Sigmoid colon (tissue), 7 donors: ENCODE measurements at places on chromosomes 2 and 18. TPM values are rescaled to one million over a fixed set of nuclear protein-coding genes. Genes with fewer than 3 reads are reported as not detected.

- H3K36me3 ChIP-seq, result no peaks in the 10 kb centered on the region
- H3K27ac ChIP-seq, result no peak overlapping the region
- no peak overlapping the region for H3K4me3 ChIP-seq
- H3K4me1 ChIP-seq, result peaks cover 18% of the 10 kb centered on the region
- no peak for DNase-seq
Observed at GRCh38 chr2:73972846-73973245, 11.9 kb upstream of the TET3 start.

DNA sequence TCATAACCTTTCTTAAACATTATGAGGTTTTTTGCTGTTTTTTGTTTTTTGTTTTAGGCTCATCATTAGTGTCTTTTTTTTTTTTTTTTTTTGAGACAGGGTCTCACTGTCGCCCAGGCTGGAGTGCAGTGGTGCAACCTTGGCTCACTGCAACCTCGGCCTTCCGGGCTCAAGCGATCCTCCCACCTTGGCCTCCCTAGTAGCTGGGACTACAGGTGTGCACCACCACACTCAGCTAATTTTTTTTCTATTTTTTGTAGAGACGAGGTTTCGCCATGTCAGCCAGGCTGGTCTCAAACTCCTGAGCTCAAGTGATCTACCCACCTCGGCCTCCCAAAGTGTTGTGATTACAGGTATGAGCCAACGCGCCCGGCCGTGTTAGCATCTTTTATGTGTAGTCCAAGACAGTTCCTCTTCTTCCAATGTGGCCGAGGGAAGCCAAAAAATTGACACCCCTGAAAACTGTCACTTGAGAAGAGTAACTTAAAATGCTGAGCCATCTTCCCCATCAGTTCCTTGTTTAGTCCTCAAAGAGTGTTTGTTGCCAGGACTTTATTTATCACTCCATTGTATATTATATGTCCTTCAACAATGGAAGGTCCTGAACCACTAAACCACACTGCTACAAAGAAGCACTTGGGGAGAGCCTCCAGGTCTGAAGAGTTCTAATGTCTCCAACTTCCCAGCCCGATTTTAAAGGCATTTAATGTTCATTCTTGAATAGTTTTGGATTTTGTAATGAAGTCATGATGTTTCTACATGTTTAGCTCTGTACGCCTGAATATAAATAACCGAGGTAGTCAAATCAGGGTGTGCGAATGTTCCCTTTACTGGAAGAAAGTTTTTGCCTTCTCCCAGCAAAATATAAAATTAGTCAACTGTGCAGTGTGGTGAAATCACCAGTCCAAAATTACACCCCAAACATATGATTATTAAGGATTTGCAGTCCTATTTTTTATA is 26.4 kb downstream of the ZNF516 start:
- peak; percentile 48 for DNase-seq
- peak overlapping the region; percentile 3 for H3K27ac ChIP-seq
- no peak overlapping the region for H3K4me3 ChIP-seq
- H3K27me3 ChIP-seq, result no peaks in the 10 kb centered on the region

GRCh38 chr2:101038455-101039255 is 36.6 kb downstream of the RPL31 start:
- peaks cover 10% of the 10 kb centered on the region for H3K36me3 ChIP-seq
- DNase-seq, result no peak
- no peaks in the 10 kb centered on the region for H3K27me3 ChIP-seq
- H3K4me1 ChIP-seq, result no peaks in the 10 kb centered on the region
- no peak overlapping the region for H3K27ac ChIP-seq
- H3K4me3 ChIP-seq, result no peak overlapping the region

The CD226 gene
- polyA plus RNA-seq, result 2.4 TPM

The FAM228A gene
- not detected for polyA plus RNA-seq
